ENCODE measurements at places on chromosomes 4 and X.

GRCh38 chrX:100447655-100448397 lies 37.8 kb upstream of the PCDH19 start:
- no peak for DNase-seq

DNA sequence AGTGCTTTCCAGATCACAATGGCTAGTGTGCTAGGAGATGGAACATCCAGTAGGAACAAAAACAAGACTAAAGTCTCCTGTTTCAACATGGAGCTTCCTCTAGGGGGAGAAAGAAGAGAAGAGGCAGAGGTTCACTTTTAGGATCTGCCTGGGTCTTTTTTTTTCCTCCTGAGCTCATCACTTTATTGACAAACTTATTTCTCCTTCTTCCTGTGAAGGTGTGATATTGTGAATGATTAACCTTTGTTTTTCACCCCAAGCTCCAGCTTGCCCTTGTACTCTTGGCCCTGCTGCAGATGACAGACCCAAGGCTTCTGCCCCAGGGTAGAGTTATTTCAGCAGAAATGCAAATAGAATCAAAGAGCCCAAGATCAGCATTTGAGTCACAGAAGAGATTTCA lies 13.5 kb downstream of the PAGE4 start:
- DNase-seq: no peak

DNA sequence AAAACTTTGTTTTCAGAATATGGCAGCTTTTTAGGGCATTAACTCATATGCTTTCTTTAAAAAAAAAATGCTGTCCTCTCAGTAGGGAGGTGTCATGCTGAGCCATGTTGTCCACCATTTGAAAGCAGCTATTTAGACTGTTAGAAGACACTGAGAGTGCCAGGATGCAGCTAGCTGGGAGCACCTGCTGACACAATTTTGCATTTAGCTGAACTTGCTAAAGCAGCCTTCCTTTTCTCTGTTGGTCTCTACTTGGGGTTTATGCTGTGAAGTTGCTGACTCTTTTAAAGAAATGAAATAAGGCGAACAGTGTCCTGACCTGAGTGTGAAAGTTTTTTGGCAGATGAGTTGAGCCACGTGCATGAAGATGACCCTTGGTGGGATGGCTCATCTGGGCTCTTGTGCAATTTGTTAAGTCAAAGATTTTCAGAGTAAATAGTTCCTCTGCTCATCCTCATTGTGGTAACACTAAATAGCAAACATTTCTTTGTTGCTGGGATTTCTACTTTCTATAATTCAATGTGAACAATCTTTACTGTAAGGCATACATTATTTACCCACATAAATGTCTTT lies 64.5 kb downstream of the CDS1 start:
- DNase-seq: no peak

DNA sequence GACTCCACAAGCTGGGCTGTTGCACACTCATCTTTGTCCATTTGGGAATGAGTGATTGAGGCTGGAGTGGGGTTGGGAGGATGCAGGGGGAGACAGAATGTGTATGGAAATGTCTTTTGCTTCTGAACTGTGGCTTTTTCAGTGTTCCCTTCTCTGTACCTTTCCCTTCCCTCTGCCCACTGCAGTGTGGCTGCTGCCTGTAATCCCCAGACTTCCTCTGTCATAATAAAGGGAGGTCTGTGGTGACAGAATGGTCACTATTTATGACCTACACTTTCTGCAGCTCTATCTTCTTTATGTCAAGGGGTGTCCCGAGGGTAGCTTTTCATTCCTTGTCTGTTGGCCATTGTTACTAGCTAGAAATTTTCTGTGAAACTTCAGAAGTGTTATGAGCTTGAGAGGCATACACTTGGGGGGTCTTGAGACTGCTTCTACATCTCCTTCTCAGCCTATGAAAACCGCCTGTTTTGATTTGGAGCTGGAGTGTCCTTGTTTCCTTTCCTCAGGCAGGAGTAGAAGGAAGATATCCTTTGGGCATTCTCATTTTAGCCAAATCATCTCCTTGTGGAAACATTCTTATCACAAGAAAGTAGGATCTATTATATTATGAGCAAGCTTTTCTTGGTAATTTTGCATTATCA lies 63.0 kb downstream of the ANK2 start:
- DNase-seq: no peak

- no peak for DNase-seq
Observed at GRCh38 chr4:150342945-150343344, 239.0 kb upstream of the MAB21L2 start.

DNA sequence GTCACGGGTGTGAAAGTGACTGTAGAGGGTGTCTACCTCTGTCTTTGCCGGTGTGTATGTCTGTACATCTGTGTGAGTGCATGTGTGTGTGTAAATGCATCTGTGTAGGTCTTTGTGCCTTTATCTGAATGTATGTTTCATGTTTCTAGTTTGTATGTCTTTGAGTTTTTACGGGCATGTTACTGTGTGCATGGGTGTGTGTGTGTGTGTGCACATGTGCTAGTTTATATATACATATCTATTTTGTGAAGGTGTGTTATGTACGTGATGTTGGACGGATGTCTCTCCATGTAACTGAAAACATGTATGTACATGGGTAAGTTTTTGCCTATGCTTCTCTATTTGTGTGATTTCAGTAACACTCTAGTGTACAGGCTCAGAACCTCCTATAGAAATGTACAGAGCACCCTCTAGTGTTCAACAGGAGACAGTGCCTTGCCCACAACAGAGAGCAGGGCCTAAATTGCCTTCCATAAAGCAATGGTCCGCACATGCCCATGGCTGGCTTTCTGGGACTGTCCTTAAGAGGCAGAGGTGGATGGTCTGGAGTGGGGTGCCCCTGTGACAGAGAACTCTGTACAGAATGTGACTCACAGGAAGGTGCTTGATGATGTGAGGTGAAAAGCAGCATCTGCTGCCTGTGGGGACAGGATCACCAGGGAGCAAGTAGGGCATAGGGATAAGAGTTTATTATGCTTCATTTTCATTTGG lies 343.5 kb downstream of the RAPGEF2 start:
- peak; percentile 20 for DNase-seq

DNA sequence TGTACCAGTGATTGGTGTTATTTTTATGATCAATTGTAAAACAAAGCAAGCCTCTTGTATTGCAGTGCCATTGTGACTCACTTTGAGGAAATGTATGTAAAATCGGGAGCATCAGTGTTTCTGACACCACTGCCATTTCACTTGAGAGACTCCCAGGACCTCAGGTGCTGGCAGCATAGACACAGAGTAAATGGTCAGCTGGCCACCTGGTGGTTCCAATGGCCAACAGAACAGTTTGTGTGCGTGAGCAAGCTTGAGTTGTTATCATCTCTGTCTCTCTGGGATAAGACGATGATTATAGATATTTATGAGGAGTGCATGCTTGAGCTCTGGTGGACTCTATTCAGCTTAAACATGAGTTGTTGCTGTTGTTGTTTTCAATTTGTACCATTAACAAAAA lies 356.6 kb downstream of the GUCY2F start:
- no peak for DNase-seq

DNA sequence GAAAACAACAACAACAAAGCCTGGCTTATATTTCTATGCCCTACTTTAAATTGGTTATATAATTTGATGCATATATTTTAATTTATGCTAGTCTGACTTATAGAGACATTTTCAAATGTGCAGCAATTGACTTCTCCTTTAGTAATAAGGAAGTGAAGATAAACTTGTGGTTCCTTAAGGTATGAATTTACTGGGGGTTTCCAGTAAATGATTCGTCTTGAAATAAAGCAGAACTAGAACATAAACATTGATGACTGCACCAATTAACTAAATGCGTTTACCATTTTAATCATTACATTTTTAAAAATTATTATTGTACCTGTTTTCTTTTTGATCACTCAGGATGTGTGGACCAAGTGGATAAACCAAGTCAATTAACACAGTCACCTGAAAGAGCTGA lies 99.6 kb upstream of the CCSER1 start:
- no peak for DNase-seq

GRCh38 chr4:10343656-10344055 lies 113.6 kb downstream of the ZNF518B start:
- DNase-seq: no peak

- no peak for DNase-seq
Observed at GRCh38 chr4:38625508-38625907, 38.5 kb upstream of the KLF3 start.

GRCh38 chr4:169899295-169899694 lies 126.9 kb downstream of the MFAP3L start:
- DNase-seq: no peak

DNA sequence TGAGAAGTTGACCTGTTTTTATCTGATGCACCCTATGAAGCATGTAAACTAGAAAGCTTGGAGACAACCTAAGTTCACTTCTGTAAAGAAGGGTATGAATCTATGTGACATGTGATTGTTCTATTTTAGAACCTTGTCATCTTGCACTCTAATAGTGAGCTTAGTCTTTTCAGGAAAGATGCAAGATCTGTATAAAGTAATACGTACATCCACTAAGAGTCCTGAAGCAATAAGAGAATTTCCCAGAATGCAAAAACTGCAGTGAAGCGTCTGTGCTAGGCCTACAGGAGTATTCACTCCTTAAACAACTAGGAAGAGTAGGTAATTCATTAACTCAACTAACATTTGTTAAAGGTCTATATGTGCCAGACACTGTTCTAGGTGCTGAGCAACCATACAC lies 23.3 kb upstream of the NDP start:
- no peak for DNase-seq

GRCh38 chrX:9677098-9677739 lies 88.4 kb downstream of the GPR143 start:
- DNase-seq: no peak

GRCh38 chrX:151699746-151700145 lies 4.5 kb downstream of the PRRG3 start:
- DNase-seq: no peak

- no peak for DNase-seq
Observed at GRCh38 chrX:52424656-52425055, 55.8 kb downstream of the XAGE2 start.

DNA sequence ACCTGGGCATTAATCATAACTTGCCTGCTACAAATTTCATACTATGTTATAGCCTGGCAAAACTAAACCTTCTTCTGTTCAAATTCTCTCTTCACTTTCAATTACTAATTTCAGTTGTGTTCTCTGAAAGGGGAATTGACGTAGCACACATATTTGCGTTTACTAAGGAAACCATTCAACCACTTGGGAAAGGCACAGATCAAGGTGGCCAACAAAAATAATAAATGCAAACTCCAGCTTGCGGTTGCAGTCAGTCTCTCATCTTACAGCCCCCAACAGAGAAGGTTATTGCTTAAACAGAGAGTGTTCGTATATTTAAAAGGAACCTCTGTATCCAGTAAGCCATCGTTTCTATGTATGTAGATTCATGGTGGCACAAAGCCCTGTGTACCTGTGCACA lies 4.0 kb downstream of the SRPX start:
- no peak for DNase-seq

DNA sequence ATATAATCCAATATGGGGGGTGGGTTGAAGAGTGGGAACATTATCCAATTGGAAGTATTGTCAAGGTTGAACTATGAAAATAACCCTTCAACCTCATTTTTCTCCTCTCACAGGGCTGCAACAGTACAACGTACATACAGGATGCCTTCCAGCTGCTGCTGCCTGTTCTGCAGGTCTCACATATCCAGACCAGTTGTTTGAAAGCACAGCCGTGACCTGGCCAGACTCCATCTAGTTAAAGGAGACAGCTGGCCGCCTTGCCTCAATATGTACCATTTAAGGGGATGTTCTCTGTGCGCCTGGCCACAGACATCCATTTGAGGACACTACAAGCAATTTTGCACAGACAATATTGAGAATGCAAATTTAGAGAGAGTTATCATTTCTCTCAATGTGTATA lies 75.7 kb downstream of the FAM114A1 start:
- no peak for DNase-seq

DNA sequence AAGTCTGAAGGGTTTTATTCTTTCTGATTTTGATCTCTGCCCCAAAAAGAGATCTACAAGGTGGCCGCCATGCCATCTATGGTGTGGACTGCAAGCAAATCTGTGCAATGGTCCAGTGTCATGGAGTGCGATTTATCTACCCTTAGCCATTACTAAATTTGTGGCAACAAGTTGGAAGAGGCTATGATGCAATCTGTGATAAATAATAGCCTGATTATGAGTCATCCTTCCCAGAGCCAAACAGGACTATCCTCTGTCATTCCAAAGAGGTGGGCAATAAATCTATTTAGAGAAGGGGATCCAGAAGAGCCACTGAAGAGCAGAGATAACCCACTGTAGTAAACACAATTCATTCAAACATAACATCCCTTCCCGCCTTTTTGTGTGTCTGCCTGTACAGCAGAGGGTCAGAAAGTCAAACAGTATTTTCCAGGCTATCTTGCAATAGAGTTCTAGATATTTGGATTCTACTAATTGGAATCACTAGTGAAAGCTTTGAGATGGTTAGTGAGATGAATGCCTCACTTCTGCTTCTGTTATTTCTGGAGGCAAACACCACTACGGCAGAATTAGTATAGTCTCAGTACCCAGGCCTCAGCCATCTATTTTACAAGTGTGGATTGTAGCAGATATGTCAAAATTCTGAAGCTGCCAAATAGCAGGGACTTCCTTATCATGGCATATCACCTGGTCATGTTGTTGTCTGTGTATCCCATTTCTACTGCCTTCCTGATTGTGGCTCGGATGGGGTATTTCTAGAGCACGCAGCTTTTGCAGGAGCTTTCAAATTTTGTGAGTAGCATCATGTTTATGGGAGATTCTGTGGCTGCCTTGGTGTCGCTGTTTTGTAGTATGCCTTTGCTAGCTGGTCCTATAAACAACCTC lies 192.0 kb downstream of the SMIM20 start:
- no peak for DNase-seq

DNA sequence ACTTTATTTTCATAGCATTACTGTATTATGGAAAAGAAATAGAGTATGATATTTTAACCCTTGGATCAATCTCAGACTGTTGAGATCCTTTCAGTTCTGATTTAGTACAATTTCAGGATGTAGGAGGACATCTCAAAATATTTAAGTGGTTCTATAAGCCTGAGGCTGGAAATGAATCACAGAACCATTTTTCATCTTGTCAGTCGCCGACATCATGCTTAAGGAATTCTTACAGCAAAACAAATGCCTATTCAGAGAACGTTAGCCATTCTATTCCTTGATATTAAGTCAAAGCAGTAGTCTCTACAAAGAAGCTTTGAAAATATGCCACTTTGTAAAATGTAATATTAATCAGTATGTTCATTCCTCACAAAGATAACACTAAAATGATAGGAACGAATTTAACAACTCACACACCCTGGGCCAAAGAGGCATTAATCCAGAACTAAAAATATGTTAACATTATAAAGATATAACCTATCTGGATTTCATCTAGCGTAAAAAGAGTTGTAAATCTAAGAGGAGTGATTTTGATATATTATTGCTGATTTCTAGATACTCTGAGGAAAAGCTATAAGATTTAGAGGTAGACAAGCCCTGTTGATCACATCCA lies 152.0 kb downstream of the GASK1B start:
- no peak for DNase-seq

DNA sequence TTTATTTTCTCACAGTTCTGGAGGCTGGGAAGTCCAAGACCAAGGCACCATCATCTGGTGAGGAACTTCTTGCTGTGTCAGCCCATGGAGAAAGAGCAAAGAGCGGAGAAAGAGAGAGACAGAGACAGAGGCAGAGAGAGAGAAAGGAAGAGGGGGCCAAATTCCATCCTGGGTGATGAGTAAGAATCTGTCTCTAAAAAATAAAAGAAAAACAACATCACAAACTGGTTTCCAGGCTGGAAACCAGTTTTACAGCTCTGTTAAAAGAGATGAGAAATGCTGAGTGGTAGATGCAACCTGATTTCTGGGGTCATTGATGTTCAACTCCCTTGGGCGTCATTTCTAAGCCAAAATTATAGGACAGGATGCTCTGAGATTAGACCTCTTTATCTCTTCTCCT lies 72.9 kb downstream of the SHOX start:
- DNase-seq: no peak

GRCh38 chr4:128277856-128278255 lies 9.8 kb downstream of the PGRMC2 start:
- no peak for DNase-seq
